ENCODE measurements at places on chromosomes 12 and 14.

GRCh38 chr14:60760209-60760608 lies 25.6 kb downstream of the MNAT1 start:
- DNase-seq = no peak

GRCh38 chr12:1309613-1310012 lies 284.8 kb downstream of the FBXL14 start:
- DNase-seq = no peak

GRCh38 chr12:19298836-19299605 lies 140.3 kb upstream of the AEBP2 start:
- no peak for DNase-seq

GRCh38 chr12:90091809-90092208 lies 383.2 kb upstream of the ATP2B1 start:
- no peak for DNase-seq

- DNase-seq = no peak
These were observed 96.9 kb downstream of the STXBP6 start for GRCh38 chr14:24952851-24953666.

Data from renal cortex interstitium (tissue), 15 donors.